ENCODE measurements at places on chromosomes 2 and 18.

GRCh38 chr2:169110916-169111315 lies 41.6 kb downstream of the DHRS9 start:
- no peak for DNase-seq

- DNase-seq = no peak
These were observed 96.6 kb upstream of the GPR45 start for GRCh38 chr2:105144941-105145300.

DNA sequence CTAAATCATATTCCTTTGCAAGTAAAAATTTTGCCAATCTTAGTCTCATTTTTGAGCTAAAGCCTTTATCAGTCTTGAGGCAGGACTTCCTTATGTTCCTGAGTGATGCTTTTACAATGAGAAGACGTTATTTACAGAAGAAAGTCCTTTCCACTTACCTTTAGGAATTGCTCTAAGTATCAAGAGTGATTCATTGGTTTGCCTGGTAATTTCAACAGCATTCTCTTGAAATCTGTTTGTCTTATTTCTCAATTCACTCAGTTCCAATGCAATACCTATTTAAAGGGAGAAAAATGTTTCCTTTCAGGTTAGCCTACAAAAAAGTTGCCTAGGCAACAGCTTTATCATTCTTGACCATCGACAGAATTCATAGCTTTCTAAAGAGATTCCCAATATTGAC lies 137.2 kb downstream of the LAMA1 start:
- no peak for DNase-seq

DNA sequence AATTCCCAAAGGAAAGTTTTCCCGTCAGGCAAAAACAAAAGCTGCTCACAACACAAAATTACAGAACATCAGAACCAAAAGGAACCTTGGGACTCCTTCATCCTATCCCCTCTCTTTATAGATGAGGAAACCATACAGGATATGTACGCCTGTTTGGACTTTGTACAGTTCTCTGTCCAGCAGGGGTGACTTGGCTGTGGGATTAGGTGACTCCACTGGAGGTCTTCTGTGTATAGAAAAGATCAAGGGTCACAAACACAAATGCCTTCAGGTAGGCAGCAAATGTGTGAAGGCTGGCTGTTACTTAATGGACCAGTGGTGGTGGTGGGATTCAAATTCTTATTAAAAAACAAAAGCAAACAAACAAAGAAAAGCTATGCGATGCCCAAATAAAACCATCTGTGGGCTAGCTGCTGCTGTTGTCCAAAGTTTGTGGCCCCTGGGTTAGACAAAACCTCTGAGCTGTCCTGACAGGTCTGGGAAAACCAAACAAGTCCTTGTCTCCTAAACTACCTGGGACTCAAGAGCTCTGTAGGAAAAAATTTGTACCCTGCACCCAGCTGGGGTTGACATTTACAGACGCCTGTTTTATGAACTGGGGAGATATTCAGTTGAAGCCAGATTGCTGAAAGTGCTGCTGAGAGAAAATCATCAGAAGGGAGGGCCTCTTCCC lies 1.3 kb upstream of the CEP68 start:
- DNase-seq = no peak

DNA sequence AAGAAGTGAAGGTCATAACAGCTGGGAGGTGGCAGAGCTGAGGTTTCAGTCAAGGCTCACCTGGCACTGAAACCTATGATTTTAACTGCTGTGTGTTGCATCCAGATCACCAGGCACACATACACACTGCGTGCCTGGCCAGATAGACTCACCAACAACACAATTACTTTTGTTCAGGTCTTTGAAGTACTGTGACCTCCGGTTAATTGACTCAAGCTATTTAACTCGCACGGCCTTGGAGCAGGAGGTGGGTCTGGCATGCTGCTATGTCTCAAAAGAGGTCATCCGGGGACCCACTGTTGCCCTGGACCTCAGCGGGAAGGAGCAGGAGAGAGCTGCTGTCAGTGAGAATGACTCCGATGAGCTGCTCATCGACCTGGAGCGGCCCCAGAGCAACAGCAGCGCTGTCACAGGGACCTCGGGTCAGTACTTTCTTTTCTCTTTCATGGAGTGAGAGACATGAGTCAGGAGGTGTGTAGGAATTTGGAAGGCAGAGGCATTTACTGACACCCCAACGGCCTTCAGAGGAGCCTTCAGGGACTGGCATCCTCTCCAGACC lies 104.1 kb downstream of the ESCO1 start:
- DNase-seq = no peak
